Stimulated activated CD4-positive, alpha-beta T cell treated with anti-CD3 and anti-CD28 coated beads, Interleukin-15, amount 100 ng/mL, for 1 hour (primary cell): ENCODE measurements at places on chromosomes 5 and 9.

GRCh38 chr5:6705088-6705487, 8.1 kb upstream of the TENT4A start:
- no peak for DNase-seq

- no peak for DNase-seq
Measured at GRCh38 chr9:459491-460444, 245.1 kb downstream of the DOCK8 start.

- DNase-seq: no peak
Measured at GRCh38 chr9:16074963-16075362, 522.1 kb downstream of the CCDC171 start.

DNA sequence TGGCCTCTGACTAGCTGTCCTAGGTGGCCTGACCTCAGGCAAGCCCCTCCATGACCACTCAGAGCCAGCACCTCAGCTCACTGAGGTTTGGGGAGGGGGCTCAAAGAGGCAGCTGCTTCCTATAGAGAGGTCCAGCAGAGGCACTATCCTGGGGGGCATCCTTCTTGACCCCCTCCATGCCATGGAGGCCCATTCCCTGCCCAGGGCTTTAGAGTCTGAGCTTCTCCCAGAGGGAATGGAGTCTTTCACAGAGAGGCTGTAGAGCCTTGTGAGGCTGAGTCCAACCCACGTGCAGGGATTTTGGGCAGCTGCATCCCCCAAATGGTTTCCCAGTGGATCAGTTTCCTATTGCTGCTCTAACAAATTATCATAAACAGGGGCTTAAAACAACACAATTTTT, 16.9 kb downstream of the IRF1 start:
- no peak for DNase-seq

DNA sequence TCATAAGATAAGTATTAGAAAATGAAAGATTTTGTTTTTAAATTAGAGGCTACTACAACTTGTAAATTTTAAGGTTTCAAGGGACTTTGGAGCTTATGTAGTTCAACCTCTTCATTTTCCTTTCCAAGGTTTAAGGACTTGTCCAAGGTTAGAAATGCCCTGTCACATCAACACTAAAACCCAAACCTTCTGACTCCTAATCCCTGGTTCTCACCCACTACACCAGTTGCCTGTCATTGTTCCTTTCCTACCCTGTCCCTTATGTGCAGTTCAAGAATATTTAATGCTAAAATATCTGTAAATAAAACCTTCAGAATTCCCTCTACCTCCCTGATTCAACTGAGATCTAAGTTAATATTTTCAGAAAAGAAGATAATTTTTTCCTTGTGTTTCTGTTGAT, 206.4 kb downstream of the NFIB start:
- no peak for DNase-seq

- no peak for DNase-seq
Measured at GRCh38 chr9:129773262-129774048, 20.6 kb upstream of the PTGES start.

DNA sequence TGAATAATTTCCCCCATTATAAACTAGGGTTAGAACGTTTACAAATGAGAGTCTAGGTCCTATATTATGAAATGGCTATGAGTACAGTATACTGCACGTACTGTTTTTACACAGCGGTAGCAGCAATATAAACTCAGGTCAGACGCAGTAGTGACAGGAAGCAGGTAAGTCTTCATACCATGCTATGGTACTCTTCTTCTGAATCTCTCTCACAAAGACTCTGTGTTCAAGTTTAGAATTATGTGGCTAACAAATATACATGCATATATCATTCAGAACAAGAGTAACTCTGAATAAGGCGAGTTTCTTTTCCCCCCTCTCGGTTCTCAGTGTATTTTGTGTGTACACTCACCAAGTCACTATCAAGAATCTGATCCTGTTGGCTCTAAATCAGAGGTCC, 114.9 kb upstream of the KLF9 start:
- no peak for DNase-seq

DNA sequence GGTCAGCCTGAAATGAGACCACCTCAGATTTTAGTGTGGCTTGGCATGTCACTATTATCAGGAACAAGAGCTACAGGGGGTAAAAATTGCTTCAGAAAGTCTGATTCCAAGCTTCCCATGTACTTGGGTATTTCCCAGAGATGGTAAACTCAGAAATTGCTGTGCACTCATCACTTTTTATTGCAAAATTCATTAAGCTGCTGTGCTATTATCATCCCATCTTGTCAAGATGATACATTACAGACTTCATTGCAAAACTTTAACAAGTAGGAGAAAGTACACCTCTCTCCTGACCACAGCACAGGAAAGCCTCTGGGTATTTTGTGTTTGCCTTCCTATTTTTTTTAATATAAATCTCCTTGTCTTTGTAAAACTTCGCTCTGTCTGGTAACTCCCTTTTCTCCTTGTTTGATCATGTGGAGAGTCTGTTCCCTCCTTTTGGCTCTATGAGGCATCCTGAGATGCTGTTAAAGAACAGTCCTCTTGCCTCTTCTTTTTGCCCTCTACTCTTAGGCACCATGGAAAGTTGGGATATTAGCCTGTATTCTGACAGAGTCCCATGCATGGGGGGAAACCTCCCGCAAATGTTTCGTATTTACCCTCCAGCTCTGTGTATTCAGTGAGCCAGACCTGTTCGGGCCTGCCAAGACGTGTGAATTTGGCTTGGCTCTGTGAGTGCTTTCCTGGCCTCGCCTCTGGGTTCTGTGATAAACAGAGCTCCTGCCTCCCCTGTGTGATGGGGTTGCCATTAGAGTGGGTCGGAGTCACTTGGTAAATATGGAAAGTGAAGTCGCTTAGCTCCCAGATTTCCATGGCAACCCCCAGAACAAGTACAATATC, 260.7 kb downstream of the NR3C1 start:
- DNase-seq: no peak
